Activated CD4-positive, alpha-beta T cell treated with anti-CD3 and anti-CD28 coated beads, Interleukin-2, amount 50 U/mL, for 4 hours (primary cell): ENCODE measurements at places on chromosomes 3 and 15.

- DNase-seq: no peak
Observed at GRCh38 chr3:183359036-183359435, 69.4 kb downstream of the MCF2L2 start.

DNA sequence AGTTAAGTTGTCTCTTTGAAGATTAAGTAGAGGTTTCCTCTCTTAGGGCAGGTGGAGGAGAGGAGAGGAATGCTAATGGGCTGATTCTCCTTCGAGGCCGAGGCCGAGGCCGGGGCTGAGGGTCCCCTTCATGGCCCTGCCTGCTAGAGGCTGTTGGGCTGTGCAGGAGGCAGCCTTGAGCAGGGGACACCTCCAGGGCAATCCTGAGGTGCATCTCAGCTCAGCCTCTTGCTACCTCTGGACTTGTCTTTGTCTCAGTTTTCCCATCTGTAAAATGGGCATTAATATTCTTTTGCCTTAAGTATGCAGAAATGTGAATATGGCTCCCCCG lies 97.7 kb upstream of the PRR20G start:
- DNase-seq: no peak

DNA sequence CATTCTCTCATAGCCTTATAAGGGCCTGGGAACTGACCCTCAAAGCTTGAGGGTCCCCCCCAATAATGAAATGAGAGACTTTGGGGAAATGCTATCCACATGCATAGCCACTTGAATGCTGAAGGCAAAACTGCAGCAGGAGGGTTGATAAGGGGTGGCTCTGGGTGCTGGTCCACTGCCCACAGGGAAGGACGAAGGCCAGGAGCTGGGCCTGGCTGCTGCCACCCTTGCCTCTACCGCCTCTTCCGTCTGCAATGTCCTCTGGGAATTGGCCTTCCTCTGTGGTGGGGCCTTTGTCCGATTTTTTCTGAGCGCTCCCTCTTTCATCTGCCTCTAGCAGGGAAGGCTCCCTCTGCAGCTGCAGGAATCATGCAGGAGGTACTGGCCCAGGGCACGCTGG lies 41.0 kb downstream of the OCA2 start:
- DNase-seq: no peak

DNA sequence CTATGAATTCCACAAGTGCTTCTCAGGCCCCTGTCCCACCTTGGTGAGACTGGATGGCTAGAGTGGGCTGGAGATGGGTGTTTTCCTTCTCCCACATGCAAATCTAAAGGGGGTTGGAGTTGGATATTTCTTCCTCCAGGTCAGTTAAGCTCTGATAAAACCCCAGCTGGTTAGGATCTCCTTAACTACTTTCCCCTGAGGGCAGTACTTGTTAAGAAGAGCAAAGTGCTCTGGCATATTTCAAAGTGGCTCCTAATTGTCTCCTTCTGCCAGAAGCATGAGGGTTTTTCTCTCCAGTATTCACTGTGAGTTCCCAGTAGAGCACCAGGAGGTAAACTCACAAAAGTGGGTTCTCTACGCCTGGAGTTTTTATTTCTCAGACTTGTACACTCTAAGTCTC lies 31.4 kb downstream of the COL6A6 start:
- DNase-seq: no peak

GRCh38 chr3:9736831-9737230 lies 5.3 kb downstream of the BRPF1 start:
- no peak for DNase-seq

GRCh38 chr3:161081633-161082032 lies 23.5 kb downstream of the B3GALNT1 start:
- DNase-seq: no peak

GRCh38 chr3:120276767-120277166 lies 8.3 kb downstream of the GPR156 start:
- no peak for DNase-seq

DNA sequence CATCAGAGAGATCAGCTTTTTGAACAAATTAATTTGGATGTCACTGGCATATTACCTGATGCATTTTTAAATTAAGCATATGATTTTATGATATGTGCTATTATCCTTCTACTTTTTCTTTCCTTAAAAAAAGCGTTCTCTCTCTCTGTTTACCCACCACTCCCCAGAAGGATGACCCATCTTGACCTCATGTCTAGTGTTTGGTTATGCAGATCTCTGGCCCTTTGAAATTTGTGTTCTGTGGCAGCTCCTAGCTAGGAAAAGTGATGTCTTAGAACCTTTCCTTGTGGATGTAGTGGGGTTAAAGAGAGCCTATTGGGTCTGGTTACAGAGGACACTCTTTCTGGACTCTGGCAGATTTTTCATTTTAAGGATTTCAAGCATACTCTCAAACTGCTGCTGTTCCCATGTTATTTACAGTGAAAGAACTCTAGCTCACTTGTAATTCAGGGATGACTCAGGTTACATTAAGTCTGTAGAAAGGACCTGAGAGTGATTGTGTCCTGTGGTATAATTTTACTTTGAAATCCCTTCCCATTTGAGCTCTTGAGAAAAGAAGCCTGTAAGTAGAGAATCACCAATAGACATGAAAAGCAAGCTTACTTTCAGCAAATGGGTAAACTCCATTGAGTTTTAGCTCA lies 23.8 kb downstream of the ARHGEF26 start:
- no peak for DNase-seq

- no peak for DNase-seq
Observed at GRCh38 chr15:52798529-52799101, 8.5 kb upstream of the ONECUT1 start.

GRCh38 chr15:91291673-91292072 lies 191.6 kb downstream of the SV2B start:
- no peak for DNase-seq

DNA sequence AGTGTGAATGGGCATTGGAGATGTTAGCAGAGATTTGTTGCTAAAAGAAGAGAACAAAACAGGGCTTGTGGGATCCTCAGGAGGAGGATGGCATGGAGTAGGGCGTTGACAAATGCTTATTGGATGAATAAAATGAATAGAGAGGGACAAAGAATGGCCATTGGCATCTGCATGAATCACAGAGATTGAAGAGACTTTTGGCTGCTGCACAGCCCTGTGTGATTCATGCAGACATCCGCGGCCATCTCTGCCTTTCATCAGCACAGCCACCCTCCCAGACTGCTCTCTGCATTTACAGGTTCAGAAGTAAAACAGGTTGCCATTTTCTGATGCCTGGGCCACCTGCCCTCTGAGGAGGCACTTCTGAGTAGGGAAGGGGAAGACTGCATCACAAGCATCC lies 397.9 kb downstream of the EPHB1 start:
- DNase-seq: no peak

- no peak for DNase-seq
Observed at GRCh38 chr3:154783521-154783931, 296.6 kb upstream of the MME start.

DNA sequence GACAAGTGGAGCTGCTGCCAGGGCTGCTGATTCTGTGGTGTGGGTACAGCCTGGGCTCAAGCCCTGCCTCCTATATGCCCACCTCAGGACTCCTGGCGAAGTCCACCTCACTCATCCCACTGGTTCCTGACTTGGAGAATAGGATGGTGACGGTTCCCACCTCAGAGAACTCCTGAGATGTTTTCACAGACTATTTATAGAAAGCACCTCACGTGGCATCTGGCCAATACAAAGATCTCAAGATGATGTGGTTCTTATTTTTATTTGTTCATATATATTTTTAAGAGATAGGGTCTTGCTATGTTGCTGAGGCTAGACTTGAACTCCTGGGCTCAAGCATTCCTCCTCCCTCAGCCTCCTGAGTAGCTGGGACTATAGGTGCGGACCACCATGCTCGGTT lies 236.9 kb upstream of the BHLHE40 start:
- no peak for DNase-seq

GRCh38 chr15:70083418-70083817 lies 14.3 kb downstream of the TLE3 start:
- DNase-seq: no peak

DNA sequence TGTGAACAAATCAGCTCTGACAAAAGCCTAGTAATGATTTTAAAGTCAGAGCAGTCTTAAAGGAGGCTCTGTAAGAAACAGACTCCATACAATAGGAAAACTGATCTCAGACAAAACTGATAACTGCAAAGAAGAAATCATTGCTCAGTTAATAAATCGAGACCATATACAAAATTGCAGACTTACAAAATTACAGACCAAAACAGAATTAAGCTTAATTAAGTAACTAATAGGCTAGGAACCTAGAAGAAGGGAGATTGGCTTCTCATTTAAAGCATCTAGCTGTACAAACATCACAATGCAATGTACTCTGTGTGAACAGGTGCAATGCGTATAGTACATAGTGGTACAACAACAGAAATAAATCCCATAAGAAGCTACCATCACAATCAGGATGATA lies 46.3 kb downstream of the ZBTB20 start:
- no peak for DNase-seq

DNA sequence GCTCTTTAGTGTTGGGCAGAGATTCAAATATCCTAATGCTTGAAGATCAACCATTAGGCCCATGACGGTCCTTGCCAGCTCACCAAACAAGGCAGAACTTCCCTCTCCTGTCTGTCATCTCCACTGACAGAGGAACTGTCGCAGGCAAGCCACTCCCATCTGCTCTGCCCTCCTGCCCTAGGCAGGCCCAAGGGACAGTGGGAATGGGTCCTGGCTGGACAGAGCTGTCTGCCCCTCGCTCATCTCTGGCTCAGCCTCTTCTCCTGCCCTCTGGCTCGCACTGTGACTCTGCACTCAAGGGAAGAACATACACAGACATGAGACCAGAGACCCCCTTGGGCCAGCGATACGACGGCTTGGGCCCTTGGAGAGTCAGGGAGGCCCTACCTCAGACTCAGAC lies 7.6 kb upstream of the MUSTN1 start:
- no peak for DNase-seq

- DNase-seq: no peak
Observed at GRCh38 chr3:73523661-73524060, 101.1 kb downstream of the PDZRN3 start.

GRCh38 chr3:192068464-192069254 lies 607.7 kb downstream of the PYDC2 start:
- no peak for DNase-seq

- no peak for DNase-seq
Observed at GRCh38 chr15:79185199-79185598, 94.6 kb upstream of the RASGRF1 start.

GRCh38 chr3:127604035-127604434 lies 5.8 kb downstream of the MCM2 start:
- no peak for DNase-seq

DNA sequence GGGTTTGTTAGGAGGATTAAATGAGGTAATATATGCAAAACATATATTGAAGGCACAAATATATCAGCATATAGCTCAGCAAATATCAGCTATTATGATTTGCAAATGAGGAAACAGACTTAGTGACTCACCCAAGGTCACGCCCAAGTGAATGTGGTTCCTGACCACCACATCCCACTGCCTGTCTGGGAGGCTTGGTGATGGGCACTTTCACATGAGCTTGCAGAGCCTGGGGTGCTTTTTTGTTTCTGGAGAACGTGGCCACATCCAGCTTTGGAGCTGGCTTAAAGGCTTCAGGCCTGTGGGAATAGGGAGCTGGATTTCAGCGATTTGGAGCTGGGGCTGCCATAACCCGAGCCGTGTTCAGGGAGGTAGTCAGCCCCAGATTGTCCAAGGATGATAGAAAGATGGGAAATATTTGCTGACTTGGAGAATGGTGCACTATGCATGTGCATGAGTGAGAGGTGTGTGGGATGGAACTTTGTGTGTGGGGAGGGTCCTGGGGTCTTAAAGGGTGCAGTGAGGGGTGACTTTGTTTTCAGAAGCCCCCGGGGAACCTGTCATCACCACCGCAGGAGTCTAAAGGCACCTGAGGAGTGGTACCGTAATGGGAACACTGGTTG lies 12.0 kb upstream of the FGD5 start:
- DNase-seq: no peak

DNA sequence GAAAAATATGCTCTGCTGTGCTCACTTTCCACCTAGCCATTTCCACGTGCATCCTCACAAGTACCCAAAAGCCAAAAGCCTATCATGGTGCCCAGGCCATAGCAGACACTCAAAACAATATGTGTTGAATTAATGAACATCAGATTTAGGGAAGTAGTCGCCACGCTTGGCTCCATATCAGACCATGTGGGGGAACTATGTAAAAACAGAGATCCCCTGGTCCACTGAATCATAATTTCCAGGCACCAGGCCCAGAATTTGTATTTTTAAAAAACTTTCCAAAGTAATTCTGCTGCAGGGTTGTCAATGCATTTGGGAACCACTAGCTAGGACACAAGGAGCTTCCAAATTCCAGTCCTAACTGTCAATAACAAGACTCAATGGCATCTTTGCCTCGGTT lies 77.3 kb downstream of the CNTN3 start:
- no peak for DNase-seq

DNA sequence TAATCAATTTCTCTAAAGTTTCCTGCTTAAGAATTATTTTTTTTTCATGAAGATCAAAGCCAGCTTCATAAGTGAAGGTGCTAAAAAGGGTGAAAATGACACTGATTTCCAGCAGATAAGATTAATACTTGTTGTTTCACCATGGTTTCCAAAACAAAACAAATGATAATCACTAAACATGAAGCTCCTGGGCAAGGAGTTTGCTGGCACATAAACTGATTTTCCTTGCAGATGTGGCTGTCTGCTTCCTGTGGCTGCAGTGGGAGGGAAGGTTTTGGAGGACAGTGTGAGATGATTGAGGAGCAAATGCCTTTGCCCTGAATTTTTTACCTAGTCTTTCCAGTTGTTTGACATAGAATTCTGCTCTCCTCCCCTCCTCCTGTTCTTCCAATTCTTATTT lies 228.8 kb downstream of the DIPK2A start:
- DNase-seq: no peak

DNA sequence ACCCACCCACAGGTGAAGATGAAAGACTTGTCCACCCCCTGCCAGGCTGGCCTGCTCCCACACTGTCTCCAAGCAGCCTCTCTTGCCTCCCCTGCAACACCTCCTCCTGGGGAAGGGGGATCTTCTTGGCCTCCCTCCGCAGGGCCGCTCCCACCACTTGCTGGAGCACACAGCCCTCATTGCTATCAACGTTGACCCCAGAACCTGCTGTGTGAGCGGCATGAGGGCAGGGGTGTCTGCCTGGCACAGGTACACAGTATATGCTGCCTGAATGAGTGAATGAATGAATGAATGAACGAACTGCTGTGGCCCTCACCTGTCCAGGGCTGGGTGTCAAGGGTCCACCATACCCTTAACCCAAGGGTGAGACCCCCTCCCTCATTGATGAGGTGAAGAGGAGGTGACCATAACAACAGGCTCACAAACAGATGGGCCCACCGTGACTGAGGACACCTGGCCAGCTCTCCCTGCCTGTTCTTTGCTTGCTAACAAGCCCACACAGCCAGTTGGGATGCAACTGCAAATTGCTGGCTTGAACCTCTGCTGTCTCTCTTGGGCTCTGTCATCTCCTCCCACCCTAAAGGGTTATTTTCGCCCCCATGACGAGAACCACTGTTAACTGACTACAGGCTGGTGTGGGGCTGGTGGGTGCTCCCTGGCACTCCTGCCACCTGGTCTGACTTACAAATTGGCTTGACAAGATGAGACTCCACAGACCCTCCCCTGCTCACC lies 22.5 kb downstream of the SLC41A3 start:
- DNase-seq: no peak

DNA sequence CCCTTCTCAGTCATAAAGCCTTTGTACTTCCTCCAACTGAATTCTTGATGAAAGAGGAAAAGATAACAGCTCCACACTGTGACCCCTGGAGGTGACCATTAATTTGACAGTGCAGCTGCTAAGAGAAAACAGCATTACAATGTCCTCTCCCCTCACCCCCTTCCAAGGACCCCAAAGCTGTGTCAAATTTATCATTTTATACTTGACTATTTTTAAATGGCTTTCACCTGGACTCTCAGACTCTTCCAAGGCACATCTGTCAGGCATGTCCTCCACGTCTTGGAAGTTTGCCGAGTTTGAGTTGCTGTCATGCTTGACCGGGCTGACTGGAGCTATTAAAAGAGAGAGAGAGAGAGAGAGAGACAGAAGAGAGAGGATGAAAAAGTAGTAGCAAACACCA lies 236.5 kb downstream of the WDR72 start:
- DNase-seq: no peak
